ENCODE measurements at places on chromosomes 3 and 15.

DNA sequence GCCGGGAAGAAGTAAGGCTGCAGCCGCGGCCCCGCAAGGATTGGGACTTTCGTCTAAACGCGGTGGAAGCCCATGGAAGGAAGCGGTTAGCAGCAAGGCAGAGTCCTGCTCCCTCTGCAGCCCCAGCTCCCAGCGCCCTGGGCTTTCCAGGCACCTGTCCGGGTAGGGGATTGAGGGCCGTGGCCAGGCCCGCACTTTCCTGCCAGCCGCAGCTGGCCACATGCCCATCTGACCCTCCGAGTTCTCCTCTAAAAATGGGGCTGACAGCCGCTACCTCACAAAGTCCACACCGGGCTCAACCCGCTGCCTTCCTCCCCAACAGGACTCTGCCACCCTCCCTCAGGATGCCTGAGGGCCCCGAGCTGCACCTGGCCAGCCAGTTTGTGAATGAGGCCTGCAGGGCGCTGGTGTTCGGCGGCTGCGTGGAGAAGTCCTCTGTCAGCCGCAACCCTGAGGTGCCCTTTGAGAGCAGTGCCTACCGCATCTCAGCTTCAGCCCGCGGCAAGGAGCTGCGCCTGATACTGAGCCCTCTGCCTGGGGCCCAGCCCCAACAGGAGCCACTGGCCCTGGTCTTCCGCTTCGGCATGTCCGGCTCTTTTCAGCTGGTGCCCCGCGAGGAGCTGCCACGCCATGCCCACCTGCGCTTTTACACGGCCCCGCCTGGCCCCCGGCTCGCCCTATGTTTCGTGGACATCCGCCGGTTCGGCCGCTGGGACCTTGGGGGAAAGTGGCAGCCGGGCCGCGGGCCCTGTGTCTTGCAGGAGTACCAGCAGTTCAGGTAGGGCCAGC, 1.9 kb downstream of the NEIL1 start:
- no peak for DNase-seq

GRCh38 chr3:58025837-58026569, 17.8 kb downstream of the FLNB start:
- no peak for DNase-seq

DNA sequence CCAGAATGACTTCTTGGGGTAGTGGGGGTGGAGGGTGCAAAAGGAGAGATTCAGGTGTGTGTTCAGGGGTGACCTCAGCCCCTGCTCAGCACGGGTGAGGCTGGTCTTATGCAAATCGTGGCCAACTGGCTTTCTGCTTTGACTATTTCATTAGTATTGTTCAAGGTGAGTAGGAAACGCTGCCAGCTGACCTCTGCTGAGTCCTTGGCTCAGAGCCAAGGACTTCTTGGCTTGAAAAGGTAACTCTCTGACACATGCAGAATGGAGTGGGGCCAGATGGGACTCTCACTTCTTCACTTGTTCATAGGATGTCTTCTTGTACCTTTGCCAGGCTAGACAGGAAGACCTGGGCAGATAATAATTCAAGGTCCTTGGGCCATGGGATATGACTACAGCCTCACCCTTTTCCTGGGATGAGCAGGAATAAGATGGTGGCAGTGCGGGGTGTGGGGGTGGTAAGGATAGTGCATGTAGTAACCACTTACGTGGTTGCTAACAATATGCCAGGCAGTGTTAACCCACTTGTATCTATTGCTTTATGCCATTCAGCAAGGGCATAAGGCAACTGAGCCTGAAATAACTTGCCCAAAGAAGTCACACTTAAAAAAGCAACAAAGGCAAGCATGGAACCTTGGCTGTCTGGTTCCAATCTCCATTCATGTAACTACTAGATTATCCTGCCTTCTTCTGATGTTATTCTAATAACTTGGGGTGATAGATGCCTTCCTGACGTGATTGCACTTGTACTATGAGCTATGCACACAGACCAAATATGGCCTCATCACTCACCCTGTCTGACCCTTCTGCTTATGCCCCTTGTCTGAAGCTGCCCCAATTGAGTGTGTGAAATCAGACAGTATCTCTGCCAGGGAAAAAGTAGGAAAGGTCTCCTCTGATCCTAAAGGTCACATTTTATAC, 193.1 kb downstream of the NR1D2 start:
- no peak for DNase-seq

DNA sequence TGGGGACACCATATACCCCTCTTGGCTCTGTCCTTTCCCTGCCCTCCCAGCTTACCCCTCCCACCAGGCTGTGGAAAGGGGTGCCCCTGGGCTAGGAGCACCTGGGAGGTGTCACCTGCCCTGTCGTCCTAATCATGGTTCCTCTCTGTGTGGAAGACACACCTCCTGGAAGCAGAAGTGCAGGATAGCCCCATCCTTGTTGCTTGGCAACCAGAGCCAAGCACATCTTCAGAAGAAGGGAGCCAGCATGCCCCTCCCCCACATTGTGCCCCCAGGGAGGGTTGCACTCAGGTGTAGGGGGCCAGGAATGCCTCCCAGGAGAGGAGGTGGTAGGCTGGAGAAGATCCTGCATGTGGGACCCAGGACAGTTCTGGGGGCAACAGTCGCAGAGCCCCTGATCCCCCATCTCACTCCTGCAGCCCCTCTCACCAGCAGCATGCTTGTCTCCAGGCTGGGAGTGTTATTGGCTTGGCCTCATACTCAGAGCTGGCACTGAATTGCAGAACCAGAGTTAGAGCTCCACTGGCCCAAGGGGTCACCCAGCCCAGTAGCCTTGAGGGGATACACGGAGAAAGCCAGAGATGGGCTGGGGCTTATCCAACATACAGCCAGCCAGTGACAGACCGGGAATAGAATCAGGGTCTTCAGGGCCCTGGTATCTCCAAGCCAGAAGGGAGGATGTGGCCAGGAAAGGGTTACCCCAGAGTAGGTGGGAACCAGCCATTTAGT, 8.4 kb downstream of the RAB6B start:
- DNase-seq: no peak

- no peak for DNase-seq
Measured at GRCh38 chr15:60396560-60396957, 1.2 kb downstream of the ANXA2 start.

- no peak for DNase-seq
Measured at GRCh38 chr3:14110699-14111098, 14.0 kb downstream of the CHCHD4 start.
